ENCODE measurements at places on chromosomes 11 and 22. TPM values are rescaled to one million over a fixed set of nuclear protein-coding genes. Genes with fewer than 3 reads are reported as not detected.

DNA sequence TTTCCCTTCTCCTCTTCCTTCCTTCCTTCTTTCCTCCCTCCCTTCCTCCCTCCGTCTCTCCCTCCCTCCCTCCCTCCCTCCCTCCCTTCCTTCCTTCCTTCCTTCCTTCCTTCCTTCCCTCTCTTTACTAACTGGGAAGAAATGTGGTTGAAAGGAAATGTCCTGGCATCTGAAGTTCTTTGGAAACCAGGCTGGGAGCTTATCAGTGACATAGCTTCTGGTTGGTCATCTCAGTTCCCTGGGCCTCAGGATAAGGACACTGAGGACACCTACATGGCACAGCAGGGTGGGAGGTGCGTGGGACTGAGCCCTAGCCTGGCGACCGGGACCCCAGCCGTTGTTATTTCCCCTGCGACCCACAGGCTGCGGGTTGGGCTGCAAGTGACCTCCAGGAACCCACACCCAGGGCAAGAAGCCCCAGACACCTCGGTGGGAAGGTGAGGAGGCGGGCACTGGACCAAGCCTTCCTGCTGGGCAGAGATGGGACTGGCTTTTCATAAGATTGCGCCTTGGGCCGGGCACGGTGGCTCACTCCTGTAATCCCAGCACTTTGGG lies 1486.5 kb downstream of the TBC1D22A start:
- no peak for DNase-seq

- no peak for DNase-seq
Observed at GRCh38 chr22:30265823-30266444, 717 bp downstream of the OSM start.

GRCh38 chr22:26286091-26286820 lies 117.0 kb downstream of the SEZ6L start:
- no peak for DNase-seq

DNA sequence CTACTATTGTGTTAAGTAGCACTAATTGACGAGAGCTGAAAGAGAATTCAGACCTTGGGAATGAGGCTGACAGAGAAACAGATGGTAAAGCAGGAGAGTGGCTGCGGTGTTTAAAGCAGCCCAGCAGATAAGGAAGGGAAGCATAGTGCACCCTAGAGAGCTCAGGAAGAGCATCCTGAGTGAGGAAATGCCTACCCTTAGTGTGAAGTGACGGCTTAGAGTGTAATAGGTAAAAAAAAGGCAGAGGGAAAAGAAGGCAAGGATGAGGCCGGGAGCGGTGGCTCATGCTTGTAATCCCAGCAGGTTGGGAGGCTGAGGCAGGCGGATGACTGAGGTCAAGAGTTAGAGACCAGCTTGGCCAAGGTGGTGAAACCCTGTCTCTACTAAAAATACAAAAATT lies 22.4 kb upstream of the ETS1 start:
- no peak for DNase-seq

Gene EML3
- total RNA-seq: 41.5 TPM

Gene MRGPRE
- not detected for total RNA-seq
